ENCODE measurements at places on chromosomes 5 and 9.

DNA sequence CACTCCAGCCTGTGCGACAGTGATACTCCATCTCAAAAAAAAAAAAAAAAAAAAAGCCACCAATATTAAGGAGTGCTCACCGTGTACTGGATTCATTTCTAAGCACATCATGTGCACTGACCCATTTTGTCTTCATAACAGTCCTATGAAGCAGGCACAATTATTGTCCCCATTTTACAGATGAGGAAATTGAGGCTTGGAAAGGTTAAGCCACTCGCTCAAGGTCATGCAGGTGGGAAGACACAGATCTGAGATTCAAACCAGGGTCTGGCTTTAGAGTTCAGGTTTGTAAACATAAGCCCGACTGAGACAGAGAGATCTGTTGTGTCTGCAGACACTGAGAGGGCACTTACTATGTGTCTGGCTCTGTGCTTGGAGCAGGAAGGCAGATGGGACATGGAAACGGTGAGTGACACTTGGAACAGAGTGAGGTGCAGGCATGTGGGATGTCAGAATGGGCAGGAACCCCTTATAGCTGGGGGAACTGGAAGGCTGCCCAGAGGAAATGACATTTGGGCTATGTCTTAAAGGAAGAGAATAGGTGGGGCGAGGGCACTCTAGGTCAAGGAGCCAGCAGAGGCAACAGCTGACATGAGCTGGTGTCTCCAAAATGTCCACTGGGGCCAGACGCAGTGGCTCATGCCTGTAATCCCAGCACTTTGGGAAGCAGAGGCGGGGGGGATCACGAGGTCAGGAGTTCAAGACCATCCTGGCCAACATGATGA, 69.9 kb downstream of the STK10 start:
- no peak for DNase-seq

DNA sequence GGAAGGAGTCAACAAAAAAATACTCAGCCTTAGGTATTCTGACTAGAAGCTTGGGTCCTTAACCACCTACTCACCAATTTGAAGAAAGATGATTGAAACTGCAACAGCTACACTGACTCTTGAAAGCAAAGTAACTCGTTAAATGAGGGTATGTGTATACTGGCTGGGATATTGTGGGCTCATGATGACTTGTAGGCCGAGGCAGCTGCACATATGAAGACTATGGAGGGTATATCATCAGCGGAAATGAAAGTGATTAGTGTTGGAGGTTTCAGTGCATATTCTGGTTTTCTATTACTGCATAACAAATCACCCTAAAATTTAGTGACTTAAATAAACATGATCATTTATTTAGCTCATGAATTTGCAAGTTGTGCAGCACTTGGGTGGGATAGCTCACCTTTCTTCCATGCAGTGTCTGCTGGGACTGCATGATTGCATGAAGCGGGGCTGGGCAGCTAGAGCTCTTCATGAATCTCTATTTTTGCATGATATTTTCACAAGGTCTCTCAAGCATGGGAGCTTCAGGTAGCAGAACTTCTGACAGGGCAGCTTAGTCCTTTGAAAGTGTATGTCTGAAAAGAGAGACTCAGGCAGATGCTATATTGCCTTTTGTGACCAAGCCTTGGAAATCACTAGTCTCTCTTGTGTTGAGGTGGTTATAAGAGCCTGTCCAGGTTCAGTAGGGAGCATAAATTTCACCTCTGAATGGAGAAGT, 96.1 kb upstream of the CDKN2B start:
- no peak for DNase-seq

DNA sequence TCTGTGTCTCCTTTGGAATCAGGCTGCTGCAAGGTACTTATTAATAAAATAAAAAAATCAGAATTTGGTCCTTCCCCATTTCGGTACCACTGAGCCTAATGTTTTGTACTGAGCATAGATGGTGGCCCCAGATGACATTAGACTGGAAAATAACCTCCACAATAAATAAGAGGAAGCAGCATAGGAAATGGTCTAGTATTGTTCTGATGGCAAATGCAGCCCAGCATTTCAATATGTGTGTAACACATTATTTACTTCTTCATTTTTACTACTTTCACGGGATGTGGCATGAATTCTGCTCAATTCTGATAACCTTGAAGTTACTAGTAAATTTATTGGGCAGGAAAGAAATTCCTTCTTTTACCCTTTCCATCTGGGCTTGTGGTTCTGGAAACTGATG, 295.6 kb downstream of the ADGRV1 start:
- no peak for DNase-seq

GRCh38 chr5:89901983-89902382, 507.6 kb downstream of the CETN3 start:
- no peak for DNase-seq

DNA sequence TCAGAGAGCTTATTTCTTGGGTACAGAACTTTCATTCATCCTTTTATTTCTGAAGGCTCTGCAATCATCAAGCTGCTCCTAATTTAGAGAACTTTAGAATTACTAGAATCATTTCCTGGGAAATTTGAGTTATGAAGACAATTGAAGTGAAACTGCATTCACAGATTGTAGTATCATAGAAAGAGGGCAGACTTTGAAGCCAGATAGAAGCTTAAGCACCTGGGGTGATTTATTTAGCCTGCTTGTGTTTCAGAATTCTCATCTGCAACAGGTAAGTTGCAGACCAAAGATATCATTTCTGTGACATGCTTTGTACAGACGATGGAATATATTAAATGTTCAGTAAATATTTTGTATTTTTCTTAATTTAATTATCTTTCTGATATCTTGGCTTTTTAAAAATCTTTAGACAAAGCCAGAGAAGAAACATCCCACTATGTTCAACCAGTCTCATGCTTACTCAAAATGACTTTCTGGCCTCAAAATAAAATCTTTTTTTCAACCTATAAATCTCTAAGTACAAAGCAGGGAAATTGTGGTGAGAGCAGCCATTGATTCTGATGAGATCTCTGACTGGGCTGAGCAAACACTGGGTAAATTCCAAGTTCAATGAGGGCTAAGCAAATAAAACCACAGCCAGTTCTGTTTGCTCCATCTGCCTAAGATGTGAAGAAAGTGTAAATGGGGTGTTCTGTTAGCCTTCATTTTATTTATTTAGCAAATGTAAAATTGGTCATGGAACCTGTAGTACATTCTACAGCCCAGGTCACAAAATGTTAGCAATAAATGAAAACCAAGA, 264.7 kb upstream of the CCNG1 start:
- no peak for DNase-seq
